Lung microvascular endothelial cell (primary cell): ENCODE measurements at places on chromosomes 7 and 10. TPM values are rescaled to one million over a fixed set of nuclear protein-coding genes. Genes with fewer than 3 reads are reported as not detected.

- no peak for DNase-seq
Measured at GRCh38 chr7:73847941-73848723, 5.8 kb upstream of the METTL27 start.

Gene PRLHR
- not detected in 2 replicates for total RNA-seq

DNA sequence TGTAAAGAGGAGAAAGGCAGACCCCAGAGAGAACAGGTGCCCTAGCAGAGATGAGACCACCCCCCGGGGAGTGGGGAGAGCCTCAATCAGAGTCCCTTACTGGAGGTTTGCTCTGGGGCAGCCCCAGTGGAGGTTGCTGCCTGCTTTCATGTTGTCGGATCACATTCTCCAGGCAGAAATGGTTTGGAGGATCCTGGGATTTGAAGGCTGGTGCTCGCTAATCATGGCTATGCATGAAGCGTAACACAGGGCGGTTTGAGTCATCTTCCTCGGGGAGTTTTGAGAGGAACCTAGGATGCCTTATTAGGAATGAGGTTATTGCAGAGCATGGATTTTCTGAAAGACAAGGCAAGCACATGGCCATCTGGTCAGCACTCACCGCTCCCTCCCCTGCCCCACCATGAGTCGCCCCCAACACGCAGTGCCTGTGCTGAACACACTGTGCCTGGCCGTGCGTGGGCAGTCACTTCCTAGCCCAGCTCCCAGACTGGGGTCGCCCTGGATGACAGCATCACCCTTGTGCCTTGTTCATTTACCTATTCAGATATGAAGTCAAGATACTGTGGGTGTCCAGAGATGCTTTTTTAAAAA, 319.9 kb downstream of the DPP6 start:
- no peak for DNase-seq

Gene EGR2
- total RNA-seq: under 0.01 and 0.20 TPM in 2 replicates

GRCh38 chr10:102268375-102268888, 23.1 kb downstream of the GBF1 start:
- peak; percentile 32 for DNase-seq

- DNase-seq: no peak
Measured at GRCh38 chr10:11279314-11279713, 261.6 kb downstream of the CELF2 start.

DNA sequence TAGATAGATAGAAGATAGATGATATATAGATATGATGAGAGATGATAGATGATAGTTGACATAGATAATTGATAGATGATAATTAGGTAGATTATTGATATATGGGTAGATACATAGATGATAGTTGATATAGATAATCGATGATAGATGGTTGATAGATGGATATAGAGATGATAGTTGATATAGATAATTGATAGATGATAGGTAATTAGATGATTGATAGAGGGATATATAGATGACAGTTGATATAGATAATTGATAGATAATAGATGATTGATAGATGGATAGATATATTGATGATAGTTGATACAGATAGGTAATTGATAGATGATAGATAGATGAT, 72.3 kb downstream of the PRR15 start:
- DNase-seq: no peak

GRCh38 chr7:2032876-2033407, 199.8 kb downstream of the MAD1L1 start:
- DNase-seq: no peak

Gene BMI1
- total RNA-seq: 17.2 and 34.3 TPM in 2 replicates

- no peak for DNase-seq
Measured at GRCh38 chr7:105060923-105061322, 46.9 kb downstream of the KMT2E start.

Gene LBX1
- total RNA-seq: not detected in 2 replicates

- peak; percentile 14 for DNase-seq
Measured at GRCh38 chr10:62153191-62153590, 115.5 kb downstream of the RTKN2 start.

DNA sequence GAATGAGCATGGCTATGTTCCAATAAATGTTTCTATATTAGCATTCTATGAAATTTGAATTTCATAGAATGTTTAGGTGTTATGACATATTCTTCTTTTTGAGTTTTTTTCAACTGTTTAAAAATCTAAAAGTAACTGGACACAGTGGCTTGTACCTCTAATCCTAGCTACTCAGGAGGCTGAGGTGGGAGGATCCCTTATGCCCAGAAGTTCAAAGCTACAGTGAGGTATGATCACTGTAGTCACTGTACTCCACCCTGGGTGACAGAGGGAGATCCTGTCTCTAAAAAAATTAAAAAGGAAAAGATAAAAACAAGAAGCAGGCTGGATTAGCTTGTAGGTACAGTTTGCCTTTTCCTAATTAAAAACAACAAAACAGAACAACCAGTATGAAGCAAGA, 95.1 kb downstream of the NRBF2 start:
- no peak for DNase-seq

DNA sequence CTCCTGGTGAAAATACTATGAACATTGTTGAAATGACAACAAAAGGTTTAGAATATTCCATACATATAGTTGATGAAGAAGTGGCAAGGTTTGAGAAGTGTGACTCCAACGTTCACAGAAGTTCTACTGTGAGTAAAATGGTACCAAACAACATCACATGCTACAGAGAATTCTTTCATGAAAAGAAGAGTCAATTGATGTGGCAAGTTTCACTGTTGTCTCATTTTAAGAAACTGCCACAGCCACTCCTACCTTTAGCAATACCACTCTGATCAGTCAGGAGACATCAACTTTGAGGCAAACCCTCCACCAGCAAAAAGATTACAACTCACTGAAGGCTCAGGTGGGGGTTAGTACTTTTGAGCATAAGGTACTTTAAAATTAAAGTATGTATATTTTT, 693.3 kb downstream of the GRID1 start:
- no peak for DNase-seq

DNA sequence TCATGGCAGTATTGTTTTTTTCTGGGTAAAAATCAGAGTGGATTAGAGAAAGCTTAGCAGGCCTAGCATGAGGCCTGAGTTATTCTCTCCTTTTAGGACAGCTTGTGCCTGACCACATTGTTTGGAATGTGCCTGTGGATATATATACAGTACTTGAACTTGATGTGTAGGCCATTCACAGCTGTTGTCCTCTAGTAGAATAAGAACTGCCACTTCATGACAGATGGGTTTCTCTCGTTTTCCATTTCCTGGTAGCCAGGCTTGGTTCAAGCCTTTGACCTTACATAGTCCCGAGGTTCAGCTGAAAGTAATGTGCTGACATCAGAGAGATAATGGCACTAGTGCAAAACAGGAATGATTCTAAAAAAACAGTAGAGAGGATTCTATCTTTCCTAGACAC, 473.9 kb downstream of the AUTS2 start:
- no peak for DNase-seq

Gene PHKG1
- total RNA-seq: 0.20 and 0.22 TPM in 2 replicates

- peak; percentile 46 for DNase-seq
Measured at GRCh38 chr10:69474742-69475432, 23.6 kb downstream of the TSPAN15 start.

Gene RBP3
- total RNA-seq: not detected in 2 replicates

- no peak for DNase-seq
Measured at GRCh38 chr10:24871011-24871935, 81.1 kb downstream of the PRTFDC1 start.

Gene BUD23
- 30.6 and 31.2 TPM in 2 replicates for total RNA-seq

Gene SPDYE1
- total RNA-seq: not detected in 2 replicates

Gene NANOS1
- total RNA-seq: 0.22 and 0.60 TPM in 2 replicates

Gene SUN3
- total RNA-seq: not detected in 2 replicates

Gene ASB10
- total RNA-seq: not detected in 2 replicates

GRCh38 chr7:33854178-33854577, 51.2 kb upstream of the BMPER start:
- DNase-seq: no peak

Gene H2BK1
- not detected in 2 replicates for total RNA-seq

DNA sequence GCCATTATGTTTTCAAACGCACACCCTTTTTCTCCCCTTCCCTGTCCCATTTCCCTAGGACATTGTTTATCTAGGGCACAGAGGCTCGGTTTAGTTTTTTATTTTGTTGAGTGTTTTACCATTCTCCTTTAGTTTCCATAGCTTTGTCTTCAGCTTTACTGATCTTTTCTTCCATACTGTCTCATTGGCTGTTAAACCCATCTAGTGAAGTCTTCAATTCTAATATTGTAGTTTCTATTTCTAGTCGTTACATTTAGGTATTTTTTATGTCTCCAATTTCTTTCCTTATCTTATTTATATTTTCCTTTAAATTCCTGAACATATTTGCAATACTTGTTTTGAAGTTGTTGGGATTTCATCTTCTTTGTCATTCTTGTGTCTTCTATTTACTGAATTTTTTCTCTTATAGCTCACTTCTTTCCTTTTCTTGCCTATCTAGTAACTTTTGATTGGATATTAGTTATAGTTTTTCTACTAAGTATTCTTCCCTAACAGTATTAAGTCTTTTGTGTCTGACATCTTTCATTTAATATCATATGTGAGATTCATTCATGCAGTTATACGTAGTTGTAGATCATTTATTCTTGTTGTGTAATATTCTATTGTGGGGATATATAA, 41.0 kb upstream of the SH2D4B start:
- DNase-seq: no peak

Gene FAM237B
- total RNA-seq: not detected in 2 replicates

DNA sequence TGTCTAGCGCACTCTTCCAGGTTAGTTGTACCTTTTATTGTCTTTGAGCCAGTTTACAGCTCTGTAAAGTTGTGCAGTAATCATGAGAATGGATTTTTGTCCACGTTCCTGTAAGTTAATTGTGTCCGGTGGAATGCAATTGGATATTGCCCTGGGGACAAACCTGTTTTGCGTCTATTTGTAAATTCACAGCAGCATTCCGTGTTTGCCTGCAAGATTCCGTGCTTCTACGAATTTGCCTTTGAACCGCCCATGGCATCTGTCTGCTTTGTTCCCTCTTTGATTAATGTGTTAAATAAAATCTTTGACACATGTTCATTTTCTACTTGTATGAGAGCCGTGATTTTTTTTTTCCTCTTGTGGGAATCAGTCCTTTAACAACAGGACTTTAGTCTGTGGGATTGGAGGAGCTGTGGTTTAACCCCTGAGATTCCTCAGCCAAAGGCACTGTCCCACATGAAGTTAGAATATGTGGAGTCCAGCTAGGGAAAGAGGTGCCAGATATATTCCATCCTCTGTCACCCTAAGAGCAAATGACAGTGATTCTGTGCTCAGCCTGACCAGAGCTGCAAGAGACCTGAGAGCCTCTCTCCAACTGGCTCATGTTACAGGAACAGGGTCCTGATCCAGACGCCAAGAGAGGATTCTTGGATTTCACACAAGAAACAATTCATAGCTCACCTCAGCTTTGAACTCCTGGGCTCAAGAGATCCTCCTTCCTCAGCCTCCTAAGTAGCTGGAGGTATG, 126.3 kb downstream of the COL26A1 start:
- no peak for DNase-seq

Gene GPR141
- total RNA-seq: under 0.01 TPM in 1 of 2 replicates, not detected in the other

- DNase-seq: peak; percentile 62
Measured at GRCh38 chr10:36496758-36497157, 628.6 kb upstream of the ANKRD30A start.

GRCh38 chr10:16470747-16471146, 33.9 kb downstream of the PTER start:
- DNase-seq: peak; percentile 81

GRCh38 chr10:93593254-93593653, 7.8 kb downstream of the RBP4 start:
- no peak for DNase-seq

Gene MUC12
- not detected in 2 replicates for total RNA-seq

DNA sequence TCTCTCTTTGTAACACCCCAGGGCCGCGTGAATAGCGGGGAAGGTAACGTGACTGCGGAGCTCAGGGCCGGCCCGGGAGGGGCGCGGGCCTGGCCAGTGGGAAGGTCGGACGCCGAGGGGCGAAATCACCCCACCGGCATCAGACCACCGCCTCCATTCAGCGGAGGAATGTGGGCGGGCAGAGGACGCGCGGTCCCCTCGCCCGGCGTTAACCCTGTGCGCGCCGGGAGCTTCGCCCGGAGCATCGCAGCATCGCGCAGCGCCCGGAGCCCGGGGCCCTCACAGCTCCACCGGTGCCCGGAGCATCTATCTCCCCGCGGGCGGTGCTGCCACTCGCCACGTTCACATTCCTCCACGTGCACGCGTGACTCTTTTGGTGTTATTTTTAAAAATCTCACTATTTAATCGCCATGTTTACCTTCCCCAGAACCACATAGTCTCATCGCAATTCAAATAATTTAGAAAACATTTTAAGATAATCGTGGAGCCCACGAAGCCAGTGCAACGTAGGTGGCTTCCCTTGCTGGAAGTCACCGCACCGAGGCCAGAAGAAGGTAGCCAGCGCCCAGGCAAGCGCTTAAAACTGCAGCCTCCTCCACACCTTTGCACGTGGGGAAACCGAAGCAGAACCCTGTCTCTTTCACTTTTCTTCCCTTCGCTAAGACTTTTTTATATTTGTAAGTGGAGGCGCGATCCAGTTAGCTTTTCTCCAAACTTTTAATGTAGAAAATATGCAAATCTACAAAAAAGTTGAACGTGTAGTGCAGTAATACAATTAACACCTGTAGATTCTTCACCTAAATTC, 21.8 kb downstream of the FGFBP3 start:
- peak; percentile 25 for DNase-seq

DNA sequence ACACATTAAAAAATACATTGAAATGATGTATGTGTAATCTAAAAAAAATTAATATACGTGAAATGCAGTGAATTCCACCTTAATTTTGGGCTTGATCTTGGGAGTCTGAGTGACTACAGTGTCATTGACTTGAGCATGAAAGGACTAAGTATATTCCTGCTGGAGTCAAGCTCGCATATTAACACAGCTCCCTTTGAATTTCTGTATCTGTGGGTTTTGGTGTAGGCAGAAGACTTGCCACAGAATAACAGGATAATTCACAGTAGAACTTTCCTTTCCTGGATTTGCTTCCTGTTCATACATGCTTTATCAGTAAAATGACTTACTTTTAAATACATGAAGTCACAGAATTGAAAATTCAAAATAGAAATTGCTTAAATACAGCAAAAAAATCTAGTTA, 55.3 kb downstream of the PPP1R9A start:
- DNase-seq: peak; percentile 32

GRCh38 chr10:7487528-7487927, 76.7 kb upstream of the SFMBT2 start:
- no peak for DNase-seq

- no peak for DNase-seq
Measured at GRCh38 chr7:142593106-142593505, 156.2 kb upstream of the PRSS1 start.

DNA sequence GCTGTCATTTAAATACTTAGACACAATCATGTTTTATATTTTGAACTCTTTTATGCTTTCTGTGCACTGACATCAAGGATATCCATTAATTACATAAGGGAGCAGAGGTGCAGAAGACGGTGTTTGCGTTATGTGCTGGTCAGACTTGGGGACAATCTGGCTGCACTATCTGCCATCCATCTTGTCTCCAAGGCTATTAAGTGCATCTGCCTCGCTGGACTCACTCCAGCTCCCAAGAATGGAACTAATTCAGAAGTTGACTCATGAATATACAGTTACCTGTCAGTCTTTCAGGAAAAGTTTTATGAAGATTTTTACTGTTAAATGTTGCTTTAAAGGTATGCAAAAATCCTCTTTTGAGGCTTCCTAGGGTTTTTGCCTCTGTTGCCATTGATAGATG, 391.0 kb downstream of the SUGCT start:
- no peak for DNase-seq

Gene ACBD5
- 13.3 and 18.8 TPM in 2 replicates for total RNA-seq

GRCh38 chr10:74394416-74394969, 243.5 kb downstream of the ADK start:
- DNase-seq: no peak

- DNase-seq: no peak
Measured at GRCh38 chr10:42911359-42911758, 128.8 kb downstream of the BMS1 start.

GRCh38 chr10:52578871-52579405, 193.6 kb downstream of the MBL2 start:
- DNase-seq: peak; percentile 81

Gene CYP3A4
- total RNA-seq: not detected in 2 replicates
